Caco-2 (cell line): ENCODE measurements at places on chromosomes 7 and 10. TPM values are rescaled to one million over a fixed set of nuclear protein-coding genes. Genes with fewer than 3 reads are reported as not detected.
A peak's percentile ranks its signal among the peaks of the same experiment; 100 is the strongest.

- no peaks in the 10 kb centered on the region for H3K4me1 ChIP-seq
- no peak for DNase-seq
- H3K27ac ChIP-seq: no peak overlapping the region
Measured at GRCh38 chr10:126637501-126637900, 33.0 kb downstream of the C10orf90 start.

- H3K4me3 ChIP-seq: no peak overlapping the region
- peak; percentile 21 for DNase-seq
- peak overlapping the region; percentile 42 for H3K27ac ChIP-seq
- H3K36me3 ChIP-seq: no peaks in the 10 kb centered on the region
- no peaks in the 10 kb centered on the region for H3K4me1 ChIP-seq
Measured at GRCh38 chr10:132364594-132364970, 32.4 kb upstream of the PWWP2B start.

- H3K27me3 ChIP-seq: no peaks in the 10 kb centered on the region
- peaks cover 39% of the 10 kb centered on the region for H3K4me1 ChIP-seq
- H3K27ac ChIP-seq: peak overlapping the region; percentile 79
- H3K4me3 ChIP-seq: no peak overlapping the region
- DNase-seq: peak; percentile 64
Measured at GRCh38 chr10:110163192-110163773, 44.1 kb upstream of the MXI1 start.

DNA sequence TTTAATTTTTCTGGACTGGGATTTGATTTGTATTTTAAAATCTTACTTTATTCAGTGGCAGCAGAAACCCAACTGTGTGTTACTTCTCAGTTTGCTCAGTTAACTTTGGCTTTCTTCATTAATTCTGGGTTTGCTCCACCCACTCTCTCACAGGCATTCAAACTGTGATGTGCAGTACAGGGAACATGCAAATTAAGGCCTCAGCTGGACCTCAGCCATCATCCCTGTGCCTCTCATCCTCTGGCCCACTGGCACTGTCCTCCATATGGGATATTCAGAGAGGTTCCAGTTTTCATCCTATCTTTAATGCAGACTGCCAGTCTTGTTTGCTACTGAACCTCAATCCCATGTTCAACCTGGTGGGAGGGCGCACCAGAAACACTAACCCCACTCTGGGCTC lies 743.4 kb upstream of the IGFBP3 start:
- DNase-seq: no peak
- no peak overlapping the region for H3K27ac ChIP-seq
- no peaks in the 10 kb centered on the region for H3K4me1 ChIP-seq
- H3K4me3 ChIP-seq: no peak overlapping the region
- no peaks in the 10 kb centered on the region for H3K36me3 ChIP-seq
- H3K27me3 ChIP-seq: no peaks in the 10 kb centered on the region

DNA sequence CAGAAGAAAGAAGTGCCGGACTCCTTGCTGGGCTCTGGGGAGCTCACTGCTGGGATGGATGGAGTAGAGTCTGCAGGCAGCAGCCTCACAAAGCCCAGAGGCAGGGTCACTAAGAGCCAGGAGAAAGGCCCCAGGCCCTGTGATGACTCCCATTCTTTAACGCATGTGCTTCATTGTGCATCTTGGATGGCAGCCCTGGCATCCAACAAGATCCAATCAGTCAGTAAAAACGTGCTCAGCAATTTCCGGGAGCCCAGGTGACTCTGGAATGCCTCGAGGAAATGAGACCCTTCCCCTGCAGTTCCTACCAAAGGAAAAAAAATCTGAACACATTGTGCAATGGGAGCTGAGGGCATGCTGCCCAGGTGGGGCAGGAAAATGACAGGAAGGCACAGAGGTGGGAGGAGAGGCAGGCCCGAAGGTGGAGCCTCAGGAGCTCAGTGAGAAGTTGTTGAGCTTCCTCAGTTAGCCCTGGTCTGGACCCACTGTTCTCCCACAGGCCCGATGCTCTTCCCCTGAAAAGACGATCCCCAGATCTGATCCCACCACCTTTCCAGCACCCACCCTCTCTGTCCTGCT lies 60.7 kb upstream of the TMEM72 start:
- H3K27ac ChIP-seq: no peak overlapping the region
- no peaks in the 10 kb centered on the region for H3K36me3 ChIP-seq
- peaks cover 2% of the 10 kb centered on the region; the same call in 1 of the 2 replicates for H3K27me3 ChIP-seq
- H3K4me1 ChIP-seq: no peaks in the 10 kb centered on the region

DNA sequence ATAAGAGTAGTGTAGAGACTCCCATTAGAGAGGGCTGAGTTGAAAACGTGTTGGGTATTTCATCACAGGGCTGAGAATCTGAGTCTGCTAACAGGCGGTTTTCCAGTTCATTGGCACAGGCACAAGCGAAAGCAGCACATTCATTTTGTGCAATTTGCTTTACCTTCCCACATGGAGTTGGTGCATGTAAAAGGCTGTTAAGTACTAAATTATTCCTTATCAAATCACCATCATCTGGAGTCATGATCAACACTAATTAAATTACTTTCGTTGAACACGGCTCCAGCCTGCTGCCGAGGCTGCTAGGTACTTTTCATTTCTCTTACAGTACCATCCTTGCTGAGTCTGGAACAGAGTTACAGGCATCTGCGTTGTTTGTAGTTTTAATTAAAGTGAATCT lies 43.8 kb downstream of the ETV1 start:
- DNase-seq: no peak
- no peak overlapping the region for H3K27ac ChIP-seq
- H3K4me1 ChIP-seq: peaks cover 8% of the 10 kb centered on the region

DNA sequence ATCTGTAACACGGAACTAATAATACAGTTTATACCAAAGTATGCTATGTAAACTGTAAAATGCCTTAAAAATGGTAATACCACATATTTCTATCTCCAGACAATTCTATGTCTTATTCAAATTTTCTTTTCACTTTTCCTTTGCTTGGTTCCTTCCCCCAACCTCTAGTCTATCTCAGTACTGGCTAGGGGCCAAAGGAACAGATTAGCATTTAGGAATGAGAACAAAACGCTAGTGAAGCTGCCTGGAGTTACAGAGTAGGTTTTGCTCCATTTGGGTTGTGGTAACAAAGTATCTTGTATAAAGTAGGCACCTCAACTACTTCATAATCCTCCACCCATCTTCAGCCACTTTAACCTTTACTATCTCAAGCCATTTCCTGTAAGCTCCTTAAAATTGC lies 94.1 kb downstream of the HBP1 start:
- H3K27ac ChIP-seq: no peak overlapping the region
- DNase-seq: no peak
- no peak overlapping the region for H3K4me3 ChIP-seq
- H3K4me1 ChIP-seq: peaks cover 8% of the 10 kb centered on the region; the same call in 1 of the 2 replicates

DNA sequence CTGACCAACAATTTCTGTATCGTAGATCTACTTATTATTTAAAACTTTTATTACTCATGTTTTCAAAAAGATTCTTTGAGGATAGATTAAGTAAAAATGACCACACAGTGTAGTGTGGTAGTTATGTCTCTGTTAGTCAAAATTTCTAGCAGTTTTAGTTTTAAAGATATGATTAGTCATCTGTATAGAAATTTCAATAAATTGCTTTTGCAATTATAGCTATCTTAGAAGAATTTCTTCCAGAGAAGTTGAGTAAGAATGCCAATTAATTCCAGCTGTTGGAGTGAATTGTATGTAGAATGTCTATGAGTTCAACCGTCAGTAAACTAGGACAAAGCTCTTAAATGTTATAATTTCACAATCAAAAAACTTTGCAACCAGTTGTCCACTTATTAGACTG lies 229.7 kb downstream of the CDK14 start:
- no peaks in the 10 kb centered on the region for H3K4me1 ChIP-seq
- H3K36me3 ChIP-seq: no peaks in the 10 kb centered on the region
- no peak for DNase-seq
- no peak overlapping the region for H3K27ac ChIP-seq

- H3K27me3 ChIP-seq: no peaks in the 10 kb centered on the region
- peaks cover 40% of the 10 kb centered on the region for H3K4me1 ChIP-seq
- no peak for DNase-seq
- no peaks in the 10 kb centered on the region for H3K36me3 ChIP-seq
- no peak overlapping the region for H3K4me3 ChIP-seq
Measured at GRCh38 chr10:46548498-46549090, 7.9 kb downstream of the GPRIN2 start.

The FAM24A gene
- total RNA-seq: not detected in 2 replicates

The MYH16 gene
- total RNA-seq: not detected in 2 replicates

The ZNF394 gene
- 29.6 and 31.8 TPM in 2 replicates for total RNA-seq

The CBX3 gene
- total RNA-seq: 215 and 226 TPM in 2 replicates

The EPHA1 gene
- total RNA-seq: 66.6 and 69.2 TPM in 2 replicates

The ZNF398 gene
- 13.0 and 13.4 TPM in 2 replicates for total RNA-seq

The CEP55 gene
- 64.5 and 65.3 TPM in 2 replicates for total RNA-seq

The SLC29A3 gene
- total RNA-seq: 18.3 and 20.7 TPM in 2 replicates
